ENCODE measurements at places on chromosomes 2 and 18.

DNA sequence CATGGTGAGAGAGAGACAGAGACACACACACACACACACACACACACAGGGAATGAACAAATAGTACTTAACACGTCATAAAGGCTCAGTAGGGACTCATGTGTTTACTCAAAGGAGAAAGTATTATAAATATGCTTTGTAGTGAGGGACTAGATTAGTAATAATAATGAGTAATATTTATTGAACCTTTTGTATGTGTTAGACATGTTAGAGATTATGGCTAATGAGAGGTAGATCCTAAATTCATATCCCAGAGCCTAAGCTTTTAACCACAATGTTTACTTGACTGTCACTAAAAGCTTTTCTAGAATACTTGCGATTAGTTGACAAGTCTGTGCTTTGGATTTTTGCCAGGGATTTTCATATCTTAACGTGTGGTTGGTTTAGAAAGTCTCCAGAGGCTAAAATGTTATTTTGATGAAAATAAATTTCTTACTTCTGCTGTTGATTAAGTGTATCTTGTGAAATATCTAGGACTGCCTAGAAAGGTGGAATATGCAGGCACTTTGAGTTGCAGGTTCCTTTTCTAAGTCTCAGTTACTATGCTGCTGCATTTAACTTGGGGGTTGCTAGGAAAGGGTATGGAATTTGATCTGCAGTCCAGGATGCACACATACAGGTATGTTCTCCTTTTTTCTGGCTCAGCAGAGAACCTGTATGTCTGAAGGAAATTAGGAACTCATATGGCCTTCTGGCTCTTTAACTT lies 64.5 kb downstream of the UBR3 start:
- DNase-seq = no peak

DNA sequence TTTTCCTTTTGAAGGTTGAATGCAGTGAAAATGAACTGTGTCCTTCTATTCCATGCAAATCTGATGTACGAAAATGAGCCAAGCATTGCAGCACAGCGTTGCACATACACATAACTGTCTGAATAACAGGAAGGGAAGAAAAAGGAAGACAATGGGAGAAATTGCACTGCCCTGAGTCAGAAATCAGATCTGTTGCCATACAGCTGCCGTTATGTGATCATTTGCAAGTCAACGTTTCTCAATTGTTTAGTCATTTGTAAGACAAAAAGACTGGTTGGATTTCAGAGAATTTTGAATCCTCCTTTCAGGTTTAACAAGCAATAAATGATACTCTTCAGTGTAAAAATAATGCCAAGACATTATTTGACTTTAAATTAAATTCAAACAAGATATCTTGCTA lies 284.1 kb downstream of the DSEL start:
- no peak for DNase-seq

- no peak for DNase-seq
These were observed 140.0 kb upstream of the ALPP start for GRCh38 chr2:232238596-232238995.

GRCh38 chr2:209240204-209240603 lies 183.6 kb upstream of the MAP2 start:
- DNase-seq = no peak

DNA sequence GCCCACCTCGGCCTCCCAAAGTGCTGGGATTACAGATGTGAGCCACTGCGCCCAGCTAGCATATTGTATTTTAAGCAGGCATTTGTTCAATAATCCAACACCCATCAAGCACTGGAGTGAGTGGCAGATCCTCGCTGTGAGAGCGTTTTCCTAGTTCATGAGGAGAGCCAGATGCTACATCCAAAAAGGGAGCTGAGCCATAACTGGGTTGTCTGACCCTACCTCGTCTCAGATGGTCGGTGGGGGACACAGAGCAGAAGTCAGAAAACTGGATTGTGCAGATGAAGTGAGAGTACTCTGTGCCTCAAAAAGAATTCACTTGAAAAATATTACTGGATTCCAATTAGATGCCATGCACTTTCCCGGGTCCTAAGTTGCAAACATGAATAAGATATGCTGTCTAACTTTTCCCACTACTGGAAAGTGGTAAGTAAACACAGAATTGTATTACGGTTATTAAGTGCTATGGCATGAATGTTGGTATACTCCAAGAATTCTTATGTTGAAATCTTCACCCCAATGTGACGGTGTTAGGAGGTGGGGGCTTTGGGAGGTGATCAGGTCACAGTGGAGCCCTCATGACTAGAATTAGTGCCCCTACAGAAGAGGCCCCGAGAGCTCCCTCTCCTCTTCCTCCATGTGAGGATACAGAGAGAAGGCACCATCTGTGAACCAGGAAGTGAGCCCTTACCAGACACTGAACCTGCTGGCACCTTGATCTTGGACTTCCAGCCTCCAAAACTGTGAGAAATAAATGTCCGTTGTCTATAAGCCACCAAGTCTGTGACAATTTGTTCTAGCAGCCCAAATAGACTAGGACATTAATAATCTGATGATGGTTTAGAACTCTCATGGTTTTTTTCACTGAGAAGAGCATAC lies 21.5 kb downstream of the SOWAHC start:
- DNase-seq = no peak

Data from stimulated activated CD4-positive, alpha-beta T cell treated with anti-CD3 and anti-CD28 coated beads, Interleukin-4, amount 100 ng/mL, for 48 hours (primary cell).